Motor neuron (in vitro differentiated cells): ENCODE measurements at places on chromosomes 2 and 18. TPM values are rescaled to one million over a fixed set of nuclear protein-coding genes. Genes with fewer than 3 reads are reported as not detected.
A peak's percentile ranks its signal among the peaks of the same experiment; 100 is the strongest.

Gene ARHGAP25
- 0.22 and 1.2 TPM in 2 replicates for total RNA-seq

Gene GPR75
- 14.0 and 14.2 TPM in 2 replicates for total RNA-seq

Gene APLF
- 2.5 and 2.7 TPM in 2 replicates for total RNA-seq

- ATAC-seq = no peak
These were observed 1072.4 kb downstream of the RPIA start for GRCh38 chr2:89763581-89764485.

DNA sequence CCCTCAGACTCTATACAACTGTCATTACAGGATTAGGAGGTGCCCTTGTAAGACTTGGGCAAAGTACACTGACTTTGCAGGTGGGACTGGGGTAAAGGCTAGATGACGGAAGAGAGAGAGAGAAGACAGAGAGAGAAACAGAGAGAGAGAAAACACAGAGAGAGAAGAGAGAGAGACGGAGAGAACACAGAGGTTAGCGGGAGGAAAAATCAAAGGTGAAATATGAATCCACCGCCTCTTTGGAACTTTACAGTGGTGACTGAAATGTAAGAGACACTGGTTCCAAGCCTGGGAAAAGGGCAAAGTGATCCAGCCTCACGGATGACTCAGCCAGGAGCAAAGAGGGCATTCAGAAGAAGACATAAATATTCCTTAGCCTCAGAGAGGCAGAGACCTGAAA is 25.1 kb upstream of the CAB39 start:
- ATAC-seq = peak; percentile 75

- no peak for ATAC-seq
These were observed 89.6 kb downstream of the BCL2 start for GRCh38 chr18:63229971-63230370.

DNA sequence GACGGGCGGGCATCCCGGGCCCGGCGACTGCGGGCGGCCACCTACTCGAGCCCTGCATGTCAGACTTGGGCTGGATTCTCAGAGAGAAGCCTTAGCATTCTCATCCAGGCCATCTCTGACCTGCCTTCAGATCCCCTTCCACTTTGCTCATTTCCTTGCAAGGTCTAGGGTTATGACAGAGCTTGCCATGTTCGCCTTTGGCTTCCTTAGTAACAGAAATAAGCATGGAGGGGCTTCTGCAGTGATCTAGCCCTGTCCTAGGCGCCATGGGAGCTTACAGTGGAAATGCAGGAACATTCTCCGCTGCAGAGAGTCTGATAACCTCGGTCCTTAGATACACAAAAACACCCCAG is 632 bp upstream of the ACVR1 start:
- ATAC-seq = no peak

DNA sequence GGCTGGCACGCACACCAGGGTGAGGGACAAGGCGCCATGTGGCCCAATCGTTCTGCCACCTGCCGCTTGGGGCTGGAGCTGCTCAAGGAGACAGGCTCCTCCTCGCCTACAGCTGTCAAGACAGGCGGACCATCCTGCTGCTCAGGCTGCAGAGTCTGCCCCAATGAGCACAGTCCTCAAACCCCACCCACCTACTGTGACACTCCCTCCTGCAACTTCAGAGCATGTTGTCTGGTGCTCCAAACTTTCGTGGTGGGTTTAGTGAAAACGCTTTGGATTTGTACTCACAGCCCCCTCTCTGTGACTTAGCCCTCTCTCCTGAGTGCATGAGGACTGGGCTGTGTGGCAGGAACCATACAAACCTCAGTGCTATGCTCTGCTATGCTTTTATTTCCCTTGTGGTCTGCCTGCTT is 23.2 kb upstream of the SLC35F6 start:
- ATAC-seq = peak; percentile 26

- no peak for ATAC-seq
These were observed 115.5 kb downstream of the ERBB4 start for GRCh38 chr2:212423089-212423488.

DNA sequence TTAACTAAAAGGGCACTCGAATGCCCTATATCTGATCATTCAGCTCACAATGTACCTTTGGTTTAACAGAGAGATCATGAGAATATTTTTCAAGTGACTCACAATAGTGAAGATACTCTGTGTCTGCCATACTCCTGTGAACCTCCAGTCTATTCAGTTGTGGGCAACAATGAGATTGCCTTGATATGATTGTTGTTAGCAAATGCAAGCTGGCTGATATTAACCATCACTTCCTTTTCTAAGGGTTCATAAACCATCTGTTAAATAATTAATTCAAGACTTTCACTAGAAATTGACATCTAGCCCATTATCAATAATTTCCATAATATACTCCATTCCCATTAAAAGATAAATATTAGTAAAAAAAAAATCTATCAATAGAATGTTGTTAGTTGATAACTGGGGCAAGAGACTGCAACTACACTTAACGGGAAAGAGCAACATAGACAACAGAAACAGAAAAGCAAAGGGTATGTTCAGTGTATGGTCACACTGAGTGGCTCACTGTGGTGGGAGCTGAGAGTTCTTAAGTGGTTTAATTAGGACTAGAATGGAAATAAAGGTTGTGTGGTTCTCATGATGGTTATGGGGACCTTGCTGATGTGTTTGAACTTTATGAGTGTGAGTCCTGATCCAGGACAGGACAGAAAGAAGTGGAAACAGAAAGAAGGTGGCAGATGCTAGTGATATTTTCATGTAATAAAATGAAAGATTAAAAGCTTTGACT is 11.9 kb downstream of the IL18RAP start:
- ATAC-seq = no peak

- ATAC-seq = no peak
These were observed 526 bp downstream of the PRKRA start for GRCh38 chr2:178450524-178450773.

DNA sequence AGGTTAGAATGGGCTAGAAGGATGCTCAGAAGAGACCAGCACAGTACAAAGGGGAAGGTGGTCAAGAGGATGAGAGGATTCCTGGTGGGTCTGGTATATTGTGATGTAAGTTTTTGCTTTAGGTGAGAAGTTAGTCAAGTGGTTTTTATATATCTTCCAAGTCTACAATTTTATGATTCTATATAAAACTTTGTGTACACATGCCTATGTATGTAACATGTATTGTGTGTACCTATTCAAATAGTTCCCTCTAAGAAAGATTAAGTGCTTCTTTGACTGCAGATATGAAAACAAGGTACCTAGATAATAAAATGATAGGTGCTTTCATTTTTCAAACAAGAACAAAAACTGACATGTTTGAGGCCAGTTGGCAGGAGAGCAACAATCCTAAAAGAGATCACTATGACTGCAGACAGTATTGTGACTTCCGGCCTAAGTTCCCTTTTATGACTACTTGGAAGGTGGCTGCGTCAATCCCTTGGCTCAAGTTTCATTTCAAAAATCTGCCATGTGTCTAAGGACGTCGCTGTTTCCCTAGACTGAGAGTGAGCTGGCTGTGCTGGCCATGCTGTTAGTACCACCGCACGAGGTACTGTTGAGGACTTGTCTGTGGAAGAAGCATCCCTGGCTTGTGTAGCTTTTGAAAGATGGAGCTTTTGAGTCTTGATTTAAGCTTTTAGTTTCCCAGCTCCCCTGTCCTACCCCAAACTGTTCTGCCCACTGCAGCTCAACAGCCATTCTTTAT is 123.1 kb downstream of the PRPF40A start:
- no peak for ATAC-seq

DNA sequence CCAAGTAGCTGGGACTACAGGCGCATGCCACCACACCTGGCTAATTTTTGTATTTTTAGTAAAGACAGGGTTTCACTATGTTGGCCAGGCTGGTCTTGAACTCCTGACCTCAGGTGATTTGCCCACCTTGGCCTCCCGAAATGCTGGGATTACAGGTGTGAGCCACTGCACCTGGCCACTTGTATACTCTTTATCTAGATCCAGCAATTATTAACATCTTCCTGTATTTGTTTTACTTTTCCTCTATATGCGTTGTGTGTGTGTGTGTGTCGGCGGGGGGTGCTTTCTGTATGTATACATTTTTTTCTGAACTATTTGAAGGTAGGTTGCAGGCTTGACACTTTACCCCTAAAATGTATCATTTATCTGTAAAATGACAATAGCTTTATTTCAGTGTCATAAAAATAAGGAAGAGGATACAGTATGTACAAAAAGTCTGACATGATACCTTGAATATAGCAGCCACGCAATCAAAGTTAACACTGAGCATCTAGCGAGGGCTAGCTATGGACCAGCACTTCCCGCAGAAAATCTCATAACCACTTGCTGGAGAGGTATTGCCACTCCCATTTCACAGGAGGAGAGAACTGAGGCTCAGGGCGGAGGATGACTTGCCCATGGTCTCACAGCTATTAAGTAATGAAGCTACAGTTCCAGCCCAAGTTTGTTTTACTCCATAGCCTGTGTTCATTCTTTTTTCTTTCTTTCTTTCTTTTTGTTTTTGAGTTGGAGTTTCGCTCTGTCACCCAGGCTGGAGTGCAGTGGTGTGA is 251.3 kb downstream of the MYCN start:
- no peak for ATAC-seq

GRCh38 chr2:238173692-238174091 is 14.9 kb downstream of the ERFE start:
- no peak for ATAC-seq

GRCh38 chr2:62672601-62673000 is 32.9 kb upstream of the EHBP1 start:
- ATAC-seq = no peak

- ATAC-seq = no peak
These were observed 34.5 kb upstream of the ARL5A start for GRCh38 chr2:151862700-151863099.

DNA sequence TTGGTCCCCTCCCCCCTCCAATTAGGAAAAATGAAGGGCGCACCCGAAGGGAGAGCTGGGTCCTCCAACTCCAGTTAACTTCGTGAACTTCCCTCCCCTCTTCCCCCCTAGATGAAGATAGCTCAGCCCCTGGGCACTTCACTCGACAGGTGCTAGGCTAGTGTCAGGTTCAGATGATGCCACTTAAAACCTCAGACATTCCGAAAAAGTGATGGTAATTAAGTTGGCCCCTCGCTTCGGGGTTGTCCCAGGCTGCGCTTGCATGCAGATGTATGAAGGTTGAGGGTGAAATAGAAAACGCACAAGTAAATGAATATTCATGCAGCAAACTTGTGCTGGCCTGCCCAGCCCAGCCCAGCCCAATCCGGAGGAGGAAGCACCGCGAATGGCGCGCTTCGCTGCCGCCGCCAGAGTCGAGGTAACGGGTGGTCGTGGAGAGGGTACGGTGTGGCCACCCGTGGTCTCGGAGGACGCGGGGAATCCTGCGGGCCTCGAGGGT is 3.0 kb upstream of the GBX2 start:
- ATAC-seq = no peak

DNA sequence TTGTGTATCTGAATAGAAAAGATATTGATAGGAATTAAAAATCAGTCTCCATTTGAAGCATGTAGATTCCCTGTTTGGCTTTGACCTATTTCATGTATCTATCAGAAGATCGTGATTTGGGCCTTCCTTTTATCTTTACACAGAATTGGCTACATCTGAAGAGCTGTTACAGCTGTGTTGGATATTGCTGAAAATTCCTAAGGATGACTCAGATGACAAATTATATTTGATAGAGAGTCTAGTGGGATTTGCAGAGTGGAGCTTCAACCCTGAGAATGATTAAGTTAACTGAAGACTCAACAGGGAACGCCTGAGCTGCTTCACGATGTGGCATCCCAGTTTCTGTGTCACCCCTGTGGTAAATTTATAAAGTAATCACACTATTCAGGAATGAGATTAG is 4.9 kb upstream of the COL3A1 start:
- ATAC-seq = peak; percentile 30

GRCh38 chr2:26033270-26033817 is 540 bp upstream of the RAB10 start:
- peak; percentile 75 for ATAC-seq

GRCh38 chr2:141392517-141393213 is 738.2 kb downstream of the LRP1B start:
- no peak for ATAC-seq

- ATAC-seq = no peak
These were observed 23.8 kb downstream of the FHL2 start for GRCh38 chr2:105375001-105375561.

GRCh38 chr2:19348692-19349091 is 9.7 kb downstream of the OSR1 start:
- no peak for ATAC-seq

DNA sequence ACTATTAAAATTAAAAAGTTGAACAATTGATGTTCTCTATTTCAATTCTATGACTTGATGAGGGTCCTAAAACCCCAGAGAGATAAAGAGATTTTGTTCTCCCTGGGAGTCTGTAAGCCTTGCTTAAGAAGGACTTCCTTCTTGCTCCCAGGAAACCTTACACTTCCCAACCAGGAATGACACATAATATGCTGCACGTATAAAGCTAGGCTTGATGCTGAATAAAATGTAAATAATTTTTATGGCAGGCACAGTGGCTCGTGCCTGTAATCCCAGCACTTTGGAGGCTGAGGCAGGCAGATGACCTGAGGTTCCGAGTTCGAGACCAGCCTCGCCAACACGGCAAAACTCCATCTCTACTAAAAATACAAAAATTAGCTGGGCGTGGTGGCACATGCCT is 27.8 kb downstream of the SPIRE1 start:
- ATAC-seq = no peak

DNA sequence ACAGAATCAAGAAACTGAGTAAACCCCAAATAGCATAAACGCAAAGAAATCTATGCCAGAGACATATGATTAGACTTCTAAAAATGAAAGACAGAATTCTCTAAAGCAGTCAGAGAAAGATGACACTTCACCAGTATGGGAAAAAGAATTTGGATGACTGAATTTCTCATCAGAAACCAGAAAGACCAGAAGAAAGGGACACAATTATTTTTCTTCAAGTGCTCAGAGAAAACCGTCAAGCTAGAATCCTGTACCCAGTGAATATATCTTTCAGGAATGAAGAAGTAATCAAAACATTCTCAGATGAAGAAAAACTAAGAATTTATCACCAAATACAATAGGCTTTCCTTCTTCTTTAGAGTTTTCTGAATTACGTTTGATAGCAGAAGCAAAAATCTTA is 14.2 kb upstream of the ESPNL start:
- no peak for ATAC-seq

DNA sequence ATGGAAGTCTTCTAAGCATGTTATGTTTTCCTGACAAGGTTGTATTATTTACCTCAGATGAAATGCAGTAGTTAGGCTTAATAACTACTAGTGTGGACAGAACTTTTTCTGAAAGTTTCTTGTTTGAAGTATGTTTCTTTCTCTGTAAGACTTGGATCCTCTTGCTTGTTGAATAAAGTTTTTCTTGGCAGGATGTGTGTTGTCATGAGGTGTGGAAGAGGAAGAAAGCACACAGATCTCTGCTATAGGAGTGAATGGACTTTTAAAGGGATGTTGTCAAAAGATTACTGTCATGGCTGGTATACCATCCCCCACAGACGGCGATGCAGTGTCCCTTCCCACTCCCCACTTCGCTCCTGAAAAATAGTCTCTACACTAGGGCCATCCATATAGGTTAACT is 2.6 kb downstream of the CAB39 start:
- no peak for ATAC-seq

DNA sequence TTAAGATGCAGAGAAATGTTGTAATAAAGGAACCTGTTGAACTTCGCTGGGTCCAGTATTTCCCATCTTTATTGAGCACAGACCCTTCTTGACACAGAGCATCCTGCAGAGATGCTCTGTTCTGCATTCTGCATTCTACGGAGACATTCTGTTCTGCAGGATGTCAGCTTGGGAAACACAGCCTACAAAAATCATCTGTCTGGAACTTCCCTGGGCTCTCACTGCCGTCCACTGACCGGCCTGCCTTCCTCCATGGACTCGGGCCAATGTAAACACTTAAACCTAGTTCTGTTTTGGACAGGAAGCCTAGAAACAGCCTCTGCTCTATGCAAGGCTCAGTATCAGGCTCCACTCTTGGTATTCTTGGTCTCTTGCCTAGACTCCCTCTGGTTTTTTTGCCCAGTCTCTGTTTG is 90.0 kb upstream of the PPP1CB start:
- ATAC-seq = no peak
